ENCODE measurements at places on chromosomes 12 and 14.

DNA sequence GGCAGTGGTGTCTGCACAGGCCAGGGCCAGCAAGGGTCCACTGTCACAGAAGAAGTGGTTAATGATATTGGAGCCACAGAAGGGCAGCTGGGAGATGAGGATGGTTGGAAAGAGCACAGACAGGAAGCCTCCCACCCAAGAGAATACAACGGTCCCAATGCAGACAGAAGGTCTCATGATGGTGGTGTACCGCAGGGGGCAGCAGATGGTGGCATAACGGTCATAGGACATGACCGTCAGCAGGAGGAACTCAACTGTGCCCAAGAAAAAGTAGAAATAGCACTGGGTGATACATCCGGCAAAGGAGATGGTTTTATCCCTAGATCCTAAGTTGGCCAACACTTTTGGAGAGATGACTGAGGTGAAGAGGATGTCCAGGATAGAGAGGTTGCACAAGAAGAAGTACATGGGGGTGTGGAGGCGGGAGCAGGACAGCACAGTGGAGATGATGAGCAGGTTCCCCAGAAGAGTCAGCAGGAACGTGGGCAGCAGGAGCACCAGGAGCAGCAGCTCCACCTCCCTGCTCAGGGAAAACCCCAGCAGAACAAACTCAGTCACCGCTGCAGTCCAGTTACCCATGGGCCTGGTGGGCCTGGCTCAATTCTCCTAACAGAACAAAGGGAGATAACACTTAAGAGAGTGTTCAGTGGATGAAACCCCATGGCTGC, 9.8 kb downstream of the OR6J1 start:
- no peak for DNase-seq

DNA sequence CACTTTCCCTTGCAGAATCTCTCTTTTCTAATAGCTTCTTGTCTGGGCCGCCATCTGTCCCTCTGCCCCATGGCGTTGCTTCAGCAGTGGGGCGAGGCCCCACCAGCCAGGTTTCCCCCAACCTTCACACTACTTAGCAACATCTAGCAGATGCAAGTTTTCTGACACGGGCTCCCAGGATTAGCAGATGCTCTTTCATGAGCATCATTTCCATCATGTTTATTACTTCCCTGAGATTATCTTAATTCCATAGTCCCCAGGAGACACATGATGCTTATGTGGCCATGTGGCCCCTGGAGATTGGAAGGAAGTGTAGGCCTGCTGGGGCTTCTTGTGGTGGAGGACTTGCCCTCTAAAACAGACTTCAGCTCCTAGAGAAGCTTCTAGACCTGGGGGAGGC, 102.0 kb upstream of the MYL2 start:
- DNase-seq = no peak

DNA sequence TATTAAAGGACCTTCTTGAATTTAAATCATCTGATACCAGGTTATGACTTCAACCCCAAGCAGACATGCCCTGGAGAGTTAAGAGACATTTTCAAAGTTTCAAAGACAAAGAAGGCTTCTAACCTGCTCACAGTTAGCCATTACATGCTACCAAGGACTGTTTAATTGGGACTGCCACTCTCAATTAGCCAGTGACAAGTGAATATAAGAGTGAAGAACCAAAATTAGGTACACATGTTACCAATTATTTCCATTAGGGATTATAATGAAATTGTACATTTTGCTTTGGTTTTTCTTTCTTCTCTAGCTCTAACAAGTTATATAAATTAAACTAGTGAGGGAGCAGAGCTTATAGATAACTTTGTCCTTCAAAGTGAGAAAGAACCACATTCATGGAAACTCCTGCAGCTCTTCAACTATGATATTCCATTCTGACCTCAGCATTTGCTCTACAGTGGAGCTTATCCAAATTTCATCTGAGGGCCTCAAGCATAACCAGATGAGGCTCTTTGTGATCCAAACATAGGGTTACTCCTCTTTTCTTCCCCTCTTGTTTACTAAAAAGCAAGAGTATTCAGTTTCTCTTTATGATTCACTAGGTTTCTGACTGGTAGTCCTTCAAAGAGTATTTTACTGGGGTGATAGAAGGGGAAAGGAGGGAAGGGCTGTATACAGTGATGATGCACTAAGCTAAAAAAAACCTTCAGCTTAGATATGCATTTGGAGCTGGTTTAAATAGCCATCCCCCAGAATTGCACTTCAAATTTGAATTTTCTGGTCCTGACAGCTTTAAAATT, 91.3 kb downstream of the DUSP6 start:
- DNase-seq = no peak

GRCh38 chr14:103973354-103973753, 31.0 kb upstream of the RD3L start:
- no peak for DNase-seq

DNA sequence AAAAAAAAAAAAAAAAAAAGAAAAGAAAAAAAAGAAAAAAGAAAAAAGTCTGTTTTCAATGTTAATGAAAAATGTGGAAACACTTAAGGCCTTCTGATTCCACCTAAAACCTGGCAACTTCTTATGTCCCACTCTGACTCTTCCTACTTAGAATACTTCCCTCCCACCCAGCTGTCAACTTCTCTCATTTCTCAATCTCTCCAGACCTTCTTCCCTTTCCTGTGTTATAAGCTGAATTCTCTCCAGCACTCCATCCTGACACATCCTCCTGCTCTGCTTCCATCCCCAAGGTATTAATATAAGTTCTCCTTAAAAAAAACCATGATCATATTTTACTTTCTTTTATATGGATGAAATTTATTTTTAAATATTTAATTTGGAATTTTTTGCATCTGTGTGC, 20.3 kb upstream of the TMTC1 start:
- DNase-seq = no peak

DNA sequence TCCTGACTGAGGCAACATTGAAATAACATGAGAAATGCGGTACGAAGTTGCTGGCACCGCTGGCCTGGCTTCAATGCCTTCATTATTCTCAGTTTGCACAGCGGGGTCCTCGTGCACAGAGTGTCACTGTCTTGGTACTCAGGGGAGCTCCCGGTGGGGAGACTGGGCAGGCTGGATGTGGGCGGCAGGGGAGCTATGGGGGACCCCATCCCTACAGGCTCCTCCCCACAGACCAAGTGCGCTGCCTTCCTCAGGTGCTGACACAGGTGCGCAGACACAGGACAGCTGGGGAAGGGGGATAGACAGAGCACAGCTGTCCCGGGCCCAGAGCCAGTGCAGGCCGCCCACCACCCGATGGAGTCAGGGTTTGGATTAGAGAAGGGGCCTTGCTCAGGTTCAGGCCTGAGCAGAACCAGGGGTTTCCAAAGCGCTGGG, 270.1 kb downstream of the ADGRD1 start:
- no peak for DNase-seq

DNA sequence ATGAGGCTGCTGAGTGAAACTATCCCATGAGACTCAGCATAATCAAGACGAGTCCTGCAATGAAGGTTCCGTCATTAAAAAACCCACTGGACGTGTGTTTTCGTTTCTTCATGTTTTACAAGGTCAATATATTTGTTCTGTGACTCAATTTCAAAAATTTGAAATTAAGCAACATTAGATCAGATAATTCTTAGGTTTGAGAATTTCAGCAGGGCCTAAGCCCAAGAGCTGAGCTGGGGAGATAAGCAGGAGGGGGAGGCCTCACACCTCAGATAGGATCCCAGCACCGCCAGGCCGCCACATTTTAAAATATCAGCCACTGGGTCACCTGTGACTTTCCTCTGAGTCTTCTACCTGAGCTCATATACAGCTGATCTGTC, 13.3 kb downstream of the STX2 start:
- no peak for DNase-seq

DNA sequence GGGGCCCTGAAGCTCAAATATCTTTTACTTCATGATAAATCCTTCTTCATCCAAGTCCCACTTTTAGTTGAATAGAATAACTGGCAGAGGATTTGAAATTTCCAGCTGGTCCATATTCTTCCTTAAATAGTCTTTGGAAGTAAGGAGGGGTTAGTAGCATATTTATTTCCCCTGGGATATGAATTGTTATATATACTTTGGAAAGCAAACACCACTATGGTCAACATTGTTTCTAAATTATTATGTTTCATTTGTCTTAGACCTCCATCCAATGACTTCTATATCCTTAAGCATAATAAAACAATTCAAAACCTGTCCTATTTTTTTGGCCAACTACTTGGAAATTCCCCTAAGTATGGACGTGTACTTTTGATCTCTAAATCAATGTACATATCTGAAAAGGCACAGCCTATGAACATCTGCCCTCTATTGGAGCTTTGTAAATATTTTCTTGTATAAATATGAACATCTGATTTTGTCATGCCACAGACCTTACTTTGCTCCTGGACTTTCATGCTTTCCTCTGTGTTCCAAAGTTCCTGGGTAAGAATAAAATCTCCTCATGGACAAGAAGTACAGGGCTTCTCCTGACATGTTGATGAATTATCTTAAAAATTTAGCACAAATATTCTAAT, 1212.0 kb downstream of the GALC start:
- DNase-seq = no peak

GRCh38 chr14:81313775-81314429, 86.2 kb downstream of the STON2 start:
- DNase-seq = no peak

DNA sequence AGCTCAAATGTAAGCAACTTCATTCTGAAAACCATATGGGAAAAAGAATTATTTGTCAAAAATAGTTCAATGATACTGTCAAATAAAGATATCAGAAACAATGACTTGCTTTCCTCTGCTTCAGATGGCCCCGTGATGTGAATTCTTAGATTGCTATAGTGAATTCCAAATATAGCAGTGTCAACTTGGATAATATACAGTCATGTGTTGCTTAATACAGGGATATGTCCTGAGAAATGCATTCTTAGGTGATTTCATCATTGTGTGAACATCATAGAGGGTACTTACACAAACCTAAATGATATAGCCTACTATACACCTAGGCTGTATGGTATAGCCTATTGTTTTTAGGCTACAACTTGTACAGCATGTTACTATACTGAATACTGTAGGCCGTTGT, 108.7 kb upstream of the MIS18BP1 start:
- DNase-seq = no peak

GRCh38 chr12:117830471-117830870, 138.3 kb downstream of the KSR2 start:
- DNase-seq = no peak

- no peak for DNase-seq
Measured at GRCh38 chr12:47387994-47388393, 308.2 kb upstream of the AMIGO2 start.

DNA sequence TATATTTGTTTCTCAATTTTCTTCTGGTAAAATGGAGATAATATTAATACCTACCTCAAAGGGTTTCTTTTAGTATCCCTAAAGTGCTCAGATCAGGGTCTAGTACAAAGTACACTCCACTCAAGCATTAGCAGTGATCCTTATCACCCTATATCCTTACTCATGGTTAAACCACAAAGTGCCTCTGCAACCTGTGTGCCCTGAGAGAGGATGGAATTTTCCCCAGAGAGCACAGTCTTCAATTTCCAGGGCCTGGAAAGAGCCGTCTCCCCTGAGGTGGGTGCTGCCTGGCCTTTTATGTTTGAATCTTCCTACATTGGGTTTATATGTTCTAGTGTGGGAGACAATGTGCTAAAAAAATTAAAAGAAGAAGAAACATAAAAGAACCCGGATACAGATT, 183.1 kb upstream of the FBXO33 start:
- no peak for DNase-seq

- no peak for DNase-seq
Measured at GRCh38 chr14:49946320-49947141, 53.6 kb downstream of the ARF6 start.

- DNase-seq = no peak
Measured at GRCh38 chr12:116313194-116313927, 35.9 kb upstream of the MED13L start.

- no peak for DNase-seq
Measured at GRCh38 chr12:130916241-130916911, 37.3 kb upstream of the ADGRD1 start.

- DNase-seq = no peak
Measured at GRCh38 chr14:89226801-89227495, 190.1 kb downstream of the FOXN3 start.

GRCh38 chr14:26974965-26975364, 377.1 kb upstream of the NOVA1 start:
- DNase-seq = no peak

Data from esophagus squamous epithelium (tissue), 5 donors.